ENCODE measurements at places on chromosomes 13 and 19.

DNA sequence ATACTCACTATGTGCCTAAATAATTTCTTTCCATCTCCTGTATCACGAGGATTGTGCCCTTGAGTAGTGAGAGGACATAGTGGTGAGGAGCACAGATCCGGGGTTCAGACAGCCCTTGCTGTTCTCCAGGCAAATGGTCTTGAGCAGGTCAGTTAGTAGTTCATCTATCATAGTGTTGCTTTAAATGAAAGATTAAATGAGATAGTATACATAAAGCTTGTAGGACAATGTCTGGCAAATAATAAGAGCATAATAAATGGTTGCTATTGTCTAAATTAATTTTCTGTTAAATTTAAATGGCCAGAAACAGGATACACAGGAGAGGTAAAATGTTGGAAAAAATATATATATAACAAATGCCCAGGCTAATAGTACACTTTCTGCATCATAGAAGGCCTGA is 23.4 kb downstream of the FAM124A start:
- DNase-seq, result no peak

DNA sequence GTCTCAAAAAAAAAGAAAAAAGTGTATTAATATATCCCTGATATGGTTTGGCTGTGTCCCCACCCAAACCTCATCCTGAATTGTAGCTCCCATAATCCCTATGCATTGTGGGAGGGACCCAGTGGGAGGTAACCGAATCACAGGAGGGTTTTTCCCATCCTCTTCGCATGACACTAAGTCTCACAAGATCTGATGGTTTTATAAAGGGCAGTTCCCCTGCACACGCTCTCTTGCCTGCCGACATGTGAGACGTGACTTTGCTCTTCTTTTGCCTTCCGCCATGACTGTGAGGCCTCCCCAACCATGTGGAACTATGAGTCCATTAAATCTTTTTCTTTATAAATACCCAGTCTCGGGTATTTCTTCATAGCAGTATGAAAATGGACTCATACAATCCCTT is 17.7 kb downstream of the STK24 start:
- DNase-seq, result no peak

DNA sequence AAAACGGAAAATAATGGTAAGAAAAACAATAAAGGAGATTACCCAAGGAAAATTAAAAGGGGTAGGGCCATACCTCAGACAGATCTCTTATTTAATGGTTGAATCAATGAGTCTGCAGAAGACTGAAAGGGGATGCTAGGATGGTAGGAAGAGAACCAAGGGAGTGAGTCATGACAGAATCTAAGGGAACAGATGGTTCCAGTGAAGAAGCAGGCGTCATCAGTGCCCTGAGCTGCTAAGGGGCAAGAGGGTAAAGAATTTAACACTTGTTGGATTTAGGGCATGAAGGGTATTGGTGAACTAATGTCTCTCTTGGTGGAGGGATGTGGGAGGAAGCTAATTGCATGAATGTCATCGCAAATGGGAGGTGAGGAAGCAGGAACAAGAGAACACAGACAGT is 329.2 kb upstream of the TSHZ3 start:
- no peak for DNase-seq

DNA sequence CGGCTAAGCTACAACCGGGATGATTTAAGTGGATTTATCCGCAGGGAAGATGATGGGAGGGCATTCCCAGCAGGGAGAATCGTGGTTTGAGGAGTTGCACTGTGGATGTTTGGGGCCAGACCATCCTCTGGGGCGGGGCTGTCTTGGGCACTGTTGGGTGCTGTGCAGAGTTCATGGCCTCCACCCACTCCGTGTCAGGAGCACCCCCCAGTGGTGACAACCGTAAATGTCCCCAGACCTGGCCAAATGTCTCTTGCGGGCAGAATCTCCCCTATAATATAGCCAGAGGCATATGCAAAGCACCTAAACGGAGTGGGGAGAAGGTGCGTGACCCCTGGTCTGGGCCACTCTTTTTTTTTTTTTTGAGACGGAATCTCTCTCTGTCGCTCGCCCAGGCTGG is 40.2 kb downstream of the SMIM24 start:
- DNase-seq, result no peak
